Left kidney (tissue), 8 donors: ENCODE measurements at places on chromosomes 4 and X. TPM values are rescaled to one million over a fixed set of nuclear protein-coding genes. Genes with fewer than 3 reads are reported as not detected.

DNA sequence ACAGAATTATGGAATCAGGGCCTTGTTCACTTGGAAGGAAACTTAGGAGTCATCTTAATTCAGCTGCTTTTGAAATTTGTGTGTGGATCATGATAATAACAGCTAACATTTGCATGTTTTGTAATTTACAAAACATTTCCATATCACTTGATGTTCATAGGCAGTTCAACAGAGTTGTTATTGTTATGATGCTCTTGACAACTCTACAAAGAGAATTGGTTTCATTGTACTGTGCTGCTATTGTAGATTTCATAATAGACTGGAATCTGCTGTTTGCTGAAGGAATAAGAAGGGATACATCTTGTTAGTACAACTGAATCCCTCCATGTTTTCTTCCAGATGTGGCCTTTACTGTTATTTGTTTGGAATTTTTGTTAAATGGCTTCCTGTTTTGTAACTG, 83.5 kb downstream of the CNKSR2 start:
- no peak for DNase-seq

Gene CENPVL3
- polyA plus RNA-seq: 1.0 TPM

- no peak for DNase-seq
These were observed 23.3 kb upstream of the ANTXR2 start for GRCh38 chr4:80096175-80096850.

DNA sequence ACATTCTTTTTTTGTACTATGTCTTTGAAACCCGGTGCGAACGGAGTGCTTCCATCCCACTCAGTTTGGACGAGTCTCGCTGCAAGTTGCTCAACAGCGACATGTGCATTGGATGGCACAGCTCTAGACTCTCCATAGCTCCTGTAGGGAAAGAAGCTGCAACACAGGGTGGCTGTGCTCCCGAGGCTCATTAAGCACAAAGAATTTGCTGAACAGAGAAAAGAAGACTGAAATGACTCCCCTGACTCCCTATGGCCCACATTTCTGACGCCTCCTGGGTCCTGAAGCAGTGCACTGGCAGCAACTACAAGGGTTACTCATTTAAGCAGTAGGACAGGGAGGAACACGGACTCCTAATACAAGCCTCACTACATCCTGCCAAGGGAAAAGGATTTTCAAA, 127.4 kb downstream of the SH3RF1 start:
- DNase-seq: peak; percentile 57

GRCh38 chr4:145843148-145843547, 95.5 kb downstream of the ZNF827 start:
- DNase-seq: no peak

GRCh38 chrX:41522671-41523070, 75.5 kb downstream of the NYX start:
- no peak for DNase-seq

- no peak for DNase-seq
These were observed 28.4 kb upstream of the NDST3 start for GRCh38 chr4:118005883-118006282.

DNA sequence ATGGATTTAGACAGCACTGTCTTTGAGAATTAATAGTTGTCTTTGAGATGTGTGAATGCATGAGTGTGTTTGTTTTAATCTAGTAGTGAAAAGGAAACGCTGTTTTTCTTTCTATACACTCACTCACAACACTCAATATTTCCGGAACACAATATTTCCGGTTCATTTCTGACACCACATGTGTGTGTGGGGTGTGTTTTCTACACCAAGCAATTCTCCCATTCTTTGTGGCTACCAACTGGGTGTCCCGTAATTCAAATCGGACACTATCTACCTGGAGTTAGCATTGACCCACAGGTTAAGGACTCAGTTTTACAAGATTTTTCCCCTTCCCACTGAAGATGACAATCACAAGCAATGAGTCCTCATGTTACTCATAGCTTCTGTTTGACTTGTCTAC, 113.9 kb downstream of the SNCA start:
- no peak for DNase-seq

Gene ARHGAP6
- polyA plus RNA-seq: 15.0 TPM

DNA sequence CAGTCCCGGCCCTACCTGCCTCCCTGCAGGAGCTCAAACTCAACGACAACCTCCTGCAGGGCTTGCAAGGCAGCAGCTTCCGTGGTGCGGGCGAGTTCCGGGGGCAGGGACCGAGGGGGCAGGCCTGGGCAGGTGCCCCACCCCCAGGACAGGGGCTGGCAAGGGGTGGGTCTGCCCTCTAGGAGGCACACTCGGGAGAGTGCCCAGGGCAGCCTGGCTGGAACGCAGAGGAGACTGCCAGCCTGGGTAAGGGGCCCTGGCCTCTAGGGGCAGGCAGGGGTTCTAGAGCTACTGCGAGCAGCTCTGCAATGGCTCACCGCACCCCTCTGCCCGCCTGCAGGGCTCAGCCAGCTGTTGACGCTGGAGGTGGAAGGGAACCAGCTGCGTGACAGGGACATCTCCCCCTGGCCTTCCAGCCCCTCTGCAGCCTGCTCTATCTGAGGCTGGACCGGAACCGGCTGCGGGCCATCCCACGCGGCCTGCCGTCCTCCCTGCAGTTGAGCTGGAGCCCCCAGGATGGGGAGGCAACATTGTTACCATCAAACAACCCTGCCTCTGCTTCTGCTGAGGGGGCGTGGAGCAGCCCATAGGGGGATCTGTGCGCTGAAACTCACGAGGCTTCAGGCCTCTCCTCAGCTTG, 12.1 kb upstream of the HAUS7 start:
- no peak for DNase-seq

DNA sequence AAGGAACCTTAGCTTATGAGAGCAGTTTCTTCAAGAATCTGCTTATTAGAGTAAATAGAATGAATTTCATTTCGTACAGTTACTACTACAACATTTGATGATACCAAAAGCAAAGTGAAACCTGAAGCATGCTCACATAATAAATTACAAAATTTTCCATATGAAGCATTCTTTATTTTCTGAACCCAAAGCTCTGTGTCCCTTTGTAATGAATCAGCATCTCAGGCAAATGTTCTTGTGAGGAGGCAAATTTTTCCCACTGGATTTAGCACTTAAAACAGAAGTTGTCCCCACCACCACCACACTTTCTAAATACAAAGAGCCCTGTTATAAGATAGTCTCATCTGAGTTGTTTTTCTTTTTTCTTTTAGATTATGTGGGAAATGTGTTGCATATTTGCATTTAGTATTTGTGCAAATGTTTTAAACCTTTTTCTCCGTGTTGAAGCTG, 70.7 kb upstream of the NFKB1 start:
- DNase-seq: peak; percentile 17

GRCh38 chrX:4830880-4831557, 1117.6 kb upstream of the PRKX start:
- DNase-seq: no peak

DNA sequence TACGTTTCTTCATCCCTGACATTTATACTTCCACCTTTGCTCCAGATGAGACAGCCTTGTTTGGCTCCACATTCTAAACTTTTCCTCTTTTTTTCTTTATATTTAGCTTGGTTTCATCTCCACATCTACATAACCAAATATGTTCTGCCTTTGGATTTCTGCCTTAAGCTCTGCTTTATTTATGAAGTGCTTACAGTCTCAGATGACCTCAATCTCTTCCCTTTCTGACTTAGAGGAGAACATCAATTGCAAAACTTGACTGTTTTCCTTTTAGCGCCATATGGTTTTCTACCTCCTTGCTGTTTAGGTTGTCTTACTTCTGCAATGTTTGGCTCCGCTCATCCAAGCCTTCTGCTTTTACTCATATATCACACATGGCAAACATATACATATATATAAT, 7.5 kb downstream of the ASB5 start:
- no peak for DNase-seq

GRCh38 chr4:165448700-165449099, 69.9 kb downstream of the CPE start:
- DNase-seq: no peak

GRCh38 chr4:99408346-99408745, 26.8 kb downstream of the ADH7 start:
- no peak for DNase-seq

Gene OPHN1
- polyA plus RNA-seq: 9.8 TPM

GRCh38 chr4:189974056-189974455, 33.4 kb downstream of the FRG1 start:
- no peak for DNase-seq

Gene AP1AR
- 50.5 TPM for polyA plus RNA-seq

DNA sequence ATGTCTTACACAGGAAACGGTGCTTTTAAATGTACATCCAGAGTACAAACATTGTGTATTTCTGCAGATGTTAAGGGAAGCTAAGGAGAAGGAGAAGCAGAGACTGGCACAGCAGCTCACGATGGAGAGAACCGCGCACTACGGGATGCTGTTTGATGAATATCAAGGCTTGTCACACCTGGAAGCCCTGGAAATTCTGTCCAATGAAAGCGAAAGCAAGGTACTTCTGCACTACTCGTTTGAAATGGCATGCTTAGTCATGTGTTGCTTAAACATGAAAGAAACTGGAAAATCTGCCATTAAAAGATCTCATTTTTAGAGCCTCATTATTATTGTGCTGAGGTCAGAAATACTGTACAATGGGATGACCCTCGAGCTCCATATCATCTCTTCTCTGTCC, 47.2 kb downstream of the FAM114A1 start:
- DNase-seq: no peak

- DNase-seq: no peak
These were observed 63.8 kb upstream of the NOCT start for GRCh38 chr4:138951764-138952163.

GRCh38 chr4:123616951-123617461, 220.4 kb downstream of the SPRY1 start:
- DNase-seq: peak; percentile 84

Gene GJB1
- polyA plus RNA-seq: 39.8 TPM

DNA sequence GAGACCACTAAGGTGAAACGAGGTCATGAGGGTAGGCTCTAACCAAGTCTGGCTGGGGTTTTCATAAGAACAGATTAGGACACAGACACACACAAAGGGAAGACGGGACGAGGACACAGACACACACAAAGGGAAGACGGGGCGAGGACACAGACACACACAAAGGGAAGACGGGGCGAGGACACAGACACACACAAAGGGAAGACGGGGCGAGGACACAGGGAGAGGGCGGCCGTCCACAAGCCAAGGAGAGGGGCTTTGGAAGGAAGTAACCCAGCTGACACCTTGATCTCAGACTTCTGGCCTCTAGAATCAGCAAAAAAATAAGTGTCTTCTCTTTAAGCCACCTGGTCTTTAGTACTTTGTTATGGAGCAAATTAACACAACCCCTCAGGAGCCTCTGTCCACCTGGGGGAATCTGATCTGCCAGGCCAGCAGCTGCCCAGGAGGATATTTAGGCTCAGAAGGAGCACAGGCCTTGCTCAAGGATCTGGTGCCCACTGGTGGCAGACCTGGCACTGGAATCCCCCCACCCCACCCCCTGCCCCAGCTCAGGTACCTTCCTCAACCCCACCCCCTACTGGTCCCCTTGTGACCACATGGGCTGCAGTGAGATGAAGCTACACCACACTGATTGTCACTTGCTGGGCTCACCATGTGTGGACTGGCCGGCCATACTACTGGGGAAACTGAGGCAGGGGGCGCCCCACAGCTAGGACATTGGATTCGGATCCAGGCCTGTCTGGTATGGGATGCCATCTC, 2.8 kb downstream of the ABLIM2 start:
- DNase-seq: no peak

Gene UGT2A1
- 8.6 TPM for polyA plus RNA-seq

- DNase-seq: no peak
These were observed 85.5 kb downstream of the NHSL2 start for GRCh38 chrX:71996136-71996535.
